Mesothelial cell of epicardium (in vitro differentiated cells): ENCODE measurements at places on chromosomes 2 and 18. TPM values are rescaled to one million over a fixed set of nuclear protein-coding genes. Genes with fewer than 3 reads are reported as not detected.

The MC4R gene
- not detected in 3 replicates for total RNA-seq

- H3K27ac ChIP-seq: no peak overlapping the region
- no peaks in the 10 kb centered on the region for H3K36me3 ChIP-seq
- no peak overlapping the region for H3K4me3 ChIP-seq
- H3K4me1 ChIP-seq: no peaks in the 10 kb centered on the region
These were observed 312.4 kb downstream of the PLCL1 start for GRCh38 chr2:198116756-198117155.

GRCh38 chr2:75153221-75153620, 46.1 kb downstream of the TACR1 start:
- no peak for DNase-seq
- H3K36me3 ChIP-seq: no peaks in the 10 kb centered on the region
- H3K27ac ChIP-seq: no peak overlapping the region
- H3K4me3 ChIP-seq: no peak overlapping the region

GRCh38 chr2:56248965-56249742, 65.4 kb downstream of the CCDC85A start:
- H3K36me3 ChIP-seq: no peaks in the 10 kb centered on the region
- H3K4me3 ChIP-seq: no peak overlapping the region
- no peak for DNase-seq
- no peaks in the 10 kb centered on the region for H3K27me3 ChIP-seq
- no peak overlapping the region for H3K27ac ChIP-seq

The XIRP2 gene
- 0.07 TPM in 1 of 3 replicates, not detected in the others for total RNA-seq

DNA sequence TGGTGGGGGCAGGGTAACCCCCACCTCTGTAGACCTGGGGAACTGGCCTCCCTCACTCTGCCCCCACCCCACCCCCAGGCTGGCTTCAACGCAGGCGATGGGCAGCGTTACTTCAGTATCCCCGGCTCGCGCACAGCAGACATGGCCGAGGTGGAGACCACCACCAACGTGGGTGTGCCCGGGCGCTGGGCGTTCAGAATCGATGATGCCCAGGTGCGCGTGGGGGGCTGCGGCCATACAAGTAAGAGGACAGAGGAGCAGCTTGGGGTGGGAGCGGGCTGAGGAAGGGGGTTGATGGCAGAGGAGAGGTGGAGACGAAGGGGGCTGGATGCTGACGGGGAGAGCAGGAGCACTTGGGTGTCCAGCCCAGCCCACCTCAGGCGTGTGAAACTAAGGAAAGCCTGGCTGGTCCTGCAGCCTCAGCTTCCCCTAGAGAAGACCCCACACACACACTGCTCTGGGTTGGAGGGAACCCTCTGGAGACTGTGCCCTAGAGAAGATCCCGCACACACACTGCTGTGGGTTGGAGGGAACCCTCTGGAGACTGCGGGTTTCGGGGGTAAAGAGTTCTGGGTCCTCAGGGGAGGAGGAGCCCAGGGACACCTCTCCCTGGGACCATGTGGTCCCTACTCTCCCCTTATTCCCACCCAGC, 36.2 kb downstream of the SNED1 start:
- H3K4me3 ChIP-seq: no peak overlapping the region
- H3K36me3 ChIP-seq: no peaks in the 10 kb centered on the region
- peaks cover 62% of the 10 kb centered on the region for H3K27me3 ChIP-seq

The MDH1 gene
- 134 to 140 TPM (median 136 TPM) in 3 replicates for total RNA-seq

DNA sequence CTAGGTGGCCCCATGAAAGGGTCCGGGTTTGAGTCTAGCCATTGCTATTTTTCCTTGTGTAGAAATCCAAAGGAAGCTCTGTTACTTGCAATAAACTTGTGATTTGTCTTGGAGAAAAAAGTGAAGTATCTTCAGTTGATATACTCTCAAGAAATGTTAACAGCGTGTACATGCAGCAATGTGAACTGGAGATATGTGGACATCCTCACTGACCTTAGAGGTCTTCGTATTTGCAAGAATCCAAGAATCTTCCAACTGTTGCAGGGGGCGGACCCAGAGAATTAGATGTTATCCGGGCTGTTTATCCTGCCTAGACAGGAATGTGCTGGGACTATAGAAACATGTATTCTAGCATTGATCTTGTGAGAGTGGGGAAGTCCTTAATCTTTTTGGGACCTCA, 187.6 kb downstream of the KCNS3 start:
- H3K27me3 ChIP-seq: peaks cover 9% of the 10 kb centered on the region
- no peak overlapping the region for H3K4me3 ChIP-seq
- H3K27ac ChIP-seq: no peak overlapping the region
- H3K36me3 ChIP-seq: no peaks in the 10 kb centered on the region

DNA sequence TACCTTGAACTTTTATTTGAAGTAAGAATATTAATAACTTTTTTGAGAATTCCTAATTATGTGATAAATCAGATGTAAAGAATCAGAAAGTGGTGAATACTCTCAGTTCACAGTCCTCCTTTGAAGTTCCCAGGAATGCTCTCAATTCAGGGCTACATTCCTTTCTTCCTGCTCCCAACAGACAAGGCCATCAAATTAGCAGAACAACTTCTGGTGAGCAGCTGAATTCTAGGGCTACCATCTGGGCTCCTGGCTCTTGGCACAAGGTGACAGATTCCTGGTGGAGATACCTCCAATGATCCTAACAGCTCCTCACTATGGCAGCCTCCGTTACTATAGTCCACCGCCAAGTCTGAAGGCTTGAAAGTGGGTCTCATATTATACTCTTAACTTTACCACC, 37.8 kb upstream of the OLA1 start:
- peaks cover 4% of the 10 kb centered on the region for H3K27me3 ChIP-seq
- no peak overlapping the region for H3K4me3 ChIP-seq
- peaks cover 6% of the 10 kb centered on the region for H3K4me1 ChIP-seq
- H3K36me3 ChIP-seq: no peaks in the 10 kb centered on the region
- H3K27ac ChIP-seq: peak overlapping the region; percentile 50

- no peaks in the 10 kb centered on the region for H3K36me3 ChIP-seq
- DNase-seq: no peak
- peaks cover 9% of the 10 kb centered on the region for H3K4me1 ChIP-seq
- no peaks in the 10 kb centered on the region for H3K27me3 ChIP-seq
These were observed 59.0 kb downstream of the SDC1 start for GRCh38 chr2:20165677-20166509.

The ZNG1B gene
- 44.7 to 46.9 TPM (median 45.7 TPM) in 3 replicates for total RNA-seq

The TRABD2A gene
- total RNA-seq: 0.45 to 0.55 TPM (median 0.45 TPM) in 3 replicates

The MYL1 gene
- 0.36 to 0.69 TPM (median 0.36 TPM) in 3 replicates for total RNA-seq

- H3K27ac ChIP-seq: peak overlapping the region; percentile 47
- H3K4me1 ChIP-seq: peaks cover 24% of the 10 kb centered on the region
- no peaks in the 10 kb centered on the region for H3K27me3 ChIP-seq
- no peaks in the 10 kb centered on the region for H3K36me3 ChIP-seq
These were observed 122.8 kb upstream of the LGALSL start for GRCh38 chr2:64331114-64331645.

The DCDC2C gene
- total RNA-seq: not detected in 3 replicates

GRCh38 chr18:60826346-60826745, 453.8 kb upstream of the MC4R start:
- H3K27ac ChIP-seq: no peak overlapping the region
- no peaks in the 10 kb centered on the region for H3K4me1 ChIP-seq
- no peak for DNase-seq
- H3K27me3 ChIP-seq: peaks cover 2% of the 10 kb centered on the region
- H3K4me3 ChIP-seq: no peak overlapping the region

The KLHL29 gene
- 27.4 to 30.2 TPM (median 28.3 TPM) in 3 replicates for total RNA-seq

GRCh38 chr2:96493072-96493471, 12.1 kb downstream of the NEURL3 start:
- H3K4me1 ChIP-seq: no peaks in the 10 kb centered on the region
- no peak for DNase-seq
- peaks cover 2% of the 10 kb centered on the region for H3K36me3 ChIP-seq
- no peak overlapping the region for H3K4me3 ChIP-seq

DNA sequence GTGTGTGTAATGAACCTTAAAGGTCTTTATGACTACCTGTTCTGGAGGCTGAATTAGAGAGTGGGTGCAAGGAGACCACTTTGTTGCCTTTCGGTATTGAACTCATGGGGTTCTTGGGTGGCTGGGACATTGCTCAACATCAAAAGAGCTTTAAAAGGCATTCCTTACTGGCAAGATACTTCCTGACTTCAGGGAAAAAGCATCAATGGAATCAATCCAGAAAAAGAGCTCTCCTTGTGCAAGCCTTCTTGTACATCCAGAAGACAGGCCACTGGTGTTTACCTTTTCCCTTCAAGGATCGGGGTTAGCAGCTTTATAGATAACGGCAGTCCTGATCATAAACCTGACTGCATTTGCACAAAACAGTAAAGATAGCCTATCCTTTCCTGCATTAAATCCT, 9.5 kb downstream of the PNO1 start:
- H3K27ac ChIP-seq: no peak overlapping the region
- no peak for DNase-seq
- no peaks in the 10 kb centered on the region for H3K4me1 ChIP-seq

DNA sequence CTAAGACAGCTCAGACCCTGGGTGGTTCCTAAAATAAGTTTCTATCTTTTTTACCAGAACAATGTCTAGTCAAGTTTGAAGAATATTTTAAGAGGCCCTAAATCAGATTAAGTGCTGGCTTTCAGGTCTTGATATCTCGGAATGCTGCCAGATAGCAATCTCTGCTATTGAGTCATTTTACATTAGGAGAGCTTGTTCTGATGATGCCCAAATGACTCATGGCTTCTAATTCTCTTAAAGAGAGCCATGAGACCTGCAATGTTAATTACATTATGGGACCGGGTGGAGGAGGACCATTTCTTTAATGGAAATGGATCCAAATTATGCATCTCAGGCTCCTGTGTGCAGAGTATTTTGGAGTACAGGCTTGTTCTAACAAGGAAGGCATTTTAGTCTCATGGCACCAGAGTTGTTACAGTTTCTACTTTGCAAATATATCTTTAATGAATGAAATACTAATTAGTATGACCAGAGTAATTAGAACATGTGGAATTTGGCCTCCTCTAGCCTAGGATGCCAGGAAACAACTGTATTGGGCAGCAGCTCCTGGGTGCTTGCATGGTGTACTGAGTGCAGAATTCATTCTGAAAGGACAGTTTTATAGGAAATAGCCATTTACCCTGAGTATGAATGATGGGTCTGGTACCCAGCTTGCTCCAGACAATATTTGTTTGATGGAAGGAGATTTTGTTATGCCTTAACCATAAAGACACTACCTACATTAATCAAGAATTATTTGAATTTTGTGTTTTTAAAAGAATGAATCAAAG, 94.0 kb upstream of the SULT1C3 start:
- DNase-seq: no peak
- H3K36me3 ChIP-seq: no peaks in the 10 kb centered on the region
- H3K27ac ChIP-seq: no peak overlapping the region
- no peaks in the 10 kb centered on the region for H3K4me1 ChIP-seq
- H3K4me3 ChIP-seq: no peak overlapping the region

GRCh38 chr18:8341481-8342230, 267.6 kb upstream of the RAB12 start:
- peaks cover 55% of the 10 kb centered on the region for H3K4me1 ChIP-seq
- peak overlapping the region; percentile 87 for H3K27ac ChIP-seq
- DNase-seq: peak; percentile 50
- no peaks in the 10 kb centered on the region for H3K27me3 ChIP-seq

The GRB14 gene
- 11.6 to 13.6 TPM (median 12.3 TPM) in 3 replicates for total RNA-seq

The SERPINB13 gene
- total RNA-seq: 0.27 to 0.77 TPM (median 0.38 TPM) in 3 replicates

The RPIA gene
- total RNA-seq: 22.5 to 23.5 TPM (median 23.3 TPM) in 3 replicates

The FAP gene
- total RNA-seq: 47.1 to 59.6 TPM (median 50.5 TPM) in 3 replicates

GRCh38 chr2:132495881-132496280, 79.3 kb downstream of the GPR39 start:
- H3K27ac ChIP-seq: no peak overlapping the region
- H3K27me3 ChIP-seq: no peaks in the 10 kb centered on the region
- no peaks in the 10 kb centered on the region for H3K36me3 ChIP-seq
- no peak overlapping the region for H3K4me3 ChIP-seq
- no peaks in the 10 kb centered on the region for H3K4me1 ChIP-seq

The RPRM gene
- 14.4 to 15.5 TPM (median 15.2 TPM) in 3 replicates for total RNA-seq

The EMILIN1 gene
- 170 to 179 TPM (median 172 TPM) in 3 replicates for total RNA-seq

DNA sequence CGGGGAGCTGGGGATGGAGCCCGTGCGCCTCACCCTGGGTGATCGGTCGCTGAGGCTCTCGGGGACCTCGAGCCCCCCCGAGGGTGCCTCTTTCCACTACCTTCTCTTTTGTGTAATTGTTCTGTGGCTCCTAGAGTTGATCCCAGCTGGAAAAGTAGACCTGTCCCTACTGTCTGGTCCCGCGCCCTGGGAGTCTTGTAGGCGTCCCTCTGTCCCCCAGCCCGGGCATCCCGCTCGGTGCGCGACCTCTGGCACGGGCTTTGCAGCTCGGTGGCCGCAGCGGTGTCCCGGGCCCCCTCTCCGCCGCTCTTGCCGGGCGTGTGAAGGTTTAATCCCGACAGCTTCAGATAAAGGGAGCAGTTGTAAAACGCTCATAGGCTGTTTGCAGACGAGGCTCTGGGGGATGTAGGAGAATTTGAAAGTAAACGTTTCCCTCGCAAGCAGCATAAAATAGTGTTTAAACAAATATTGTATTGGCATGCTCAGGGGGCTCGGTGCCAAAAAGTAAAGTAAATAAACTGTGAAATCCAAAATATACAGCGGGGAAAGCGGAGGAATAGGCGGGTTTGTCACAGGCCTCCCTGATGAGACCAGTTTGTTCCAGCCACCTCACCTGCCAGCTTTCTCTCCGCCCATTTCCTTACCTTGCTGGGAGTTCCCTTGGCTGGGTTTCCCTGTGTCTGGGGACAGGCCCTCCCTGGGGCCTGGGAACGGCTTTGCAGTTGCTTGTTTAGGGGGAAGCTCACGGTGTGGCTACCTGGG, 1.9 kb downstream of the GLI2 start:
- peak overlapping the region; percentile 89 for H3K4me3 ChIP-seq
- no peaks in the 10 kb centered on the region for H3K36me3 ChIP-seq
- H3K27me3 ChIP-seq: no peaks in the 10 kb centered on the region
- H3K4me1 ChIP-seq: peaks cover 67% of the 10 kb centered on the region

DNA sequence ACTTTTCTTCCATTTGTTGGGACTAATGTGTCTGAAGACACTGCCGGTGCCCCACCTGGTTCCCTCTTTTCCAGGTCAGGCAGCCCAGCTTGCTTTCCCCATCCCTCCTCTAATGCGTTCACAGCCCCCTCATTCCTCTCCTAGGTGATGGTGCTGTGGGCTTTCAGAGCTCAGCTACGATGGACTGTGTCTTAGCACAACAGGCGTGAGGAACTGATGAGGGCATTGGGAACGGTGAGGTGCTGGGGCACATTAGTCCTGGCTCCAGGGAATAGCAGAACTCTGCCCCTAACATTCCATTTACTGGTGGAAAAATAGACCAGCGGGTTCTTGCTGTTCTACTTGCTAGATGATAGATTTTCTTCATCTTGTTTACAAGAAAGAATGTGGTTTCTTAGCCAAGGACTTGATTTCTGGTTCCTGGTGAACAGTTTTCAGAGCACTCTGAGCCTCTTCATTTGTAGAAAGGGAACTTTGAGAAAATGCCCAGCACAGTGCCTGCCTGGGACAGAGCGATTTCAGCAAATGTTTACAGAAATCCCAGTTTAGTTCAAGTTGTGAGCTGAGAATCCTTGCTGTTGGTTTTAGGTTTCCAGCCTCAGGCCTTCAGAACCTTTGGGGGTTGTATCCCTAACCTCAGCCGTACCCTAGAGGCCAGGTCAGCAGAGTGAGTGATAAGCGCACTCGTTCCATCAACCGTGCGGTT, 42.5 kb downstream of the LDLRAD4 start:
- H3K36me3 ChIP-seq: no peaks in the 10 kb centered on the region
- peak overlapping the region; percentile 60 for H3K27ac ChIP-seq
- H3K27me3 ChIP-seq: peaks cover 4% of the 10 kb centered on the region
- H3K4me1 ChIP-seq: peaks cover 43% of the 10 kb centered on the region
- no peak overlapping the region for H3K4me3 ChIP-seq
- no peak for DNase-seq
